ENCODE measurements at places on chromosomes 11 and 22. TPM values are rescaled to one million over a fixed set of nuclear protein-coding genes. Genes with fewer than 3 reads are reported as not detected.

KCNQ1OT1 gene
- total RNA-seq, result 1.5 TPM

OR6Q1 gene
- total RNA-seq, result not detected

FOLH1 gene
- not detected for total RNA-seq

APOBEC3G gene
- total RNA-seq, result 9.3 TPM

SLC16A8 gene
- not detected for total RNA-seq

OR2AG2 gene
- total RNA-seq, result 0.43 TPM

TMPRSS6 gene
- not detected for total RNA-seq

NCR3LG1 gene
- 0.21 TPM for total RNA-seq

DNA sequence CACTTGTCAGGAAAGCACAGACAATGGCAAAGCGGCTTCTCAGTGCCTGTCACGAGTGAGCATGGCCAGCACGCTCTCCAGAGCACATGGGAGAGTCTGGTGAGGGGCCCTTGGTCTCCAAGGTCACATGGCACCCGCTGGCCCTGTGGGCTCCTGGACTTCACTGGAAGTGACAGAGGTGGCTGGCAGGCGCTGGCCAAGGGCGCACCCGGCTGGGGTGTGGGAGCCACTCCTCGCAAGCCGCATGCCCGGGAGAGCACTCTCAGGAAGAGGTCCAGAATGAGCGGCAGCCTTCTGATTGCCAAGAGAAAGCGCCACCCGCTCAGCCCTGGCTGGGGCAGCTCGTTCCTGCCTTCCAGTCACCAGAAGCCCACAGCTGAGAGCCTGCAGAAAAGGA is 17.1 kb upstream of the MOB2 start:
- H3K4me1 ChIP-seq, result peaks cover 74% of the 10 kb centered on the region
- H3K36me3 ChIP-seq, result peaks cover 13% of the 10 kb centered on the region
- H3K27ac ChIP-seq, result peak overlapping the region; percentile 68
- no peak for DNase-seq

GRCh38 chr22:30609260-30610185 is 2.5 kb downstream of the TCN2 start:
- peaks cover 19% of the 10 kb centered on the region for H3K36me3 ChIP-seq
- no peaks in the 10 kb centered on the region for H3K27me3 ChIP-seq
- H3K4me3 ChIP-seq, result no peak overlapping the region
- peak; percentile 37 for DNase-seq

- no peaks in the 10 kb centered on the region for H3K36me3 ChIP-seq
- H3K27ac ChIP-seq, result no peak overlapping the region
- H3K4me3 ChIP-seq, result no peak overlapping the region
These were observed 36.1 kb upstream of the HTATIP2 start for GRCh38 chr11:20327377-20327935.

DNA sequence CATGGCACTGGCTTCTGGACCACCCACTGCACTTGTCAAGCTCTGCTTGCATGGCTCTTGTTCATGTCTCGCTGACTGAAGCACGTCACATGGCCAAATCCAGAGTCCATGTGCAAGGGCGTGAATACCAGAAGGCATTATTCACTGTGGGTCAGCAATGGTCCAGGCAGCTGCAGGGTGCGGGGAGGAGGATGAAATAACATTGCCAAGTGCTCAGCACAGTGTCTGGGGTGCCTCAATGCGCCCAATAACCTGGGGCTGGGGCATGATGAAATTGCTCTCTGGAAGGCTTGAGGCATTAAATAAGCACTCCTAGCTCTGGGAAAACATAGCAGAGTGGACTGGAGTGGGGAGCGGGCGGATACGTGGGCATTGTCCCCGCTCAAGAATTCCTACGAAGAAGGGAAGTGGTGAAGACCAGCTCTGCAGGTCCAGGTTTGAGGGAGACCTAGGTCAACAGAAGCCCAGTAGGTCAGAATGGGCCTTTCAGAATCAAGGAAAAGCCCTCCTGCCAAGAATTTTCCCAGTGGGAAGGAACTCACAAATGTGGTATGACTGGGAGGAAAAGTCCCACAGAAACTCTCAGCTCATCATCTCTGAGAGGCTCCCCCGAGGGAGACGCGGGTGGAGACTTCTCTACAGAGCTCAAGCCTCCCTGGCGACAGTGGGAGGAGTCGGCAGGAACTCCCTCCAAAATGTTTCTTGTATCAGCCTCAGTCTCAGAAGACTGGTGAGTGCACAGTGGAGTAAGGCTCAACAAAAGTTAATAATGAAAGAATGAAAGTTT is 15.3 kb upstream of the ACCSL start:
- no peaks in the 10 kb centered on the region for H3K36me3 ChIP-seq
- peak; percentile 83 for DNase-seq
- H3K4me1 ChIP-seq, result peaks cover 33% of the 10 kb centered on the region
- H3K27me3 ChIP-seq, result no peaks in the 10 kb centered on the region
- peak overlapping the region; percentile 5 for H3K4me3 ChIP-seq
- peak overlapping the region; percentile 92 for H3K27ac ChIP-seq

- peak; percentile 81 for DNase-seq
- peak overlapping the region; percentile 87 for H3K27ac ChIP-seq
- peaks cover 3% of the 10 kb centered on the region for H3K4me1 ChIP-seq
- no peaks in the 10 kb centered on the region for H3K27me3 ChIP-seq
- no peak overlapping the region for H3K4me3 ChIP-seq
These were observed 48.3 kb downstream of the LARGE1 start for GRCh38 chr22:33871935-33872334.

GRCh38 chr11:86548271-86548917 is 124.0 kb downstream of the ME3 start:
- H3K4me1 ChIP-seq, result peaks cover 5% of the 10 kb centered on the region
- no peaks in the 10 kb centered on the region for H3K36me3 ChIP-seq
- DNase-seq, result no peak
- peak overlapping the region; percentile 63 for H3K27ac ChIP-seq

DNA sequence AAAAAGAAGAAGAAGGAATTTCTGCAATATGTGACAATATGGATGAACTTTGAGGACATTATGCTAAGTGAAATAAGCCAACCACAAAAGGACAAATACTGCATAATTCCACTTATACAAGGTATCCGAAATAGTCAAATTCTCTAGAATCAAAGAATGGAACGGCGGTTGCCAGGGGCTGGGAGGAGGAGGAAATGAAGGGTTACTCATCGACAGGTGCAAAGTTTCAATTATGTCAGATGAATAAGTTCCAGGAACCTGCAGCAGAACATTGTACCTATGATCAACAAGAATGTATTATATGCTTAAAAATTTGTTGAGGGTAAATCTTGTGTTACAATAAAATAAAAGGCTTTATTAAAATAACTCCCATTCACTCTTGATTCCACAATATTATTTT is 49.0 kb downstream of the SC5D start:
- H3K27ac ChIP-seq, result no peak overlapping the region
- no peak overlapping the region for H3K4me3 ChIP-seq
- no peak for DNase-seq

GRCh38 chr11:130638033-130638432 is 189.6 kb downstream of the ADAMTS15 start:
- no peak overlapping the region for H3K4me3 ChIP-seq
- H3K4me1 ChIP-seq, result no peaks in the 10 kb centered on the region
- no peaks in the 10 kb centered on the region for H3K36me3 ChIP-seq
- H3K27ac ChIP-seq, result no peak overlapping the region

DNA sequence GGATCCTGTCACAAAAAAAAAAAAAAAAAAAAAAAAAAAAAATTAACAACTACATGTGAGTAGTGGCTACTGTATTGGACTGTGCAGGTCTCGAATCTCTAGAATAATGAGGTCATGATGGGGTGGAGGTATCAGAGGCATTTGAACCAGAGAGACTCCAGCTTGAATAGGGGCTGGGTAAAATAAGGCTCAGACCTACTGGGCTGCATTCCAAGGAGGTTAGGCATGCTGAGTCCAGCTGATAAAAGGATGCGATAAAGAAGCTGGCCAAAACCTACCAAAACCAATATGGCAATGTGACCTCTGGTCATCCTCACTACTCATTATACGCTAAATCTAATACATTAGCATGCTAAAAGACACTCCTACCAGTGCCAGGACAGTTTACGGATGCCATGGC is 5.9 kb upstream of the PACSIN3 start:
- no peaks in the 10 kb centered on the region for H3K27me3 ChIP-seq
- H3K27ac ChIP-seq, result no peak overlapping the region
- H3K36me3 ChIP-seq, result no peaks in the 10 kb centered on the region
- H3K4me3 ChIP-seq, result no peak overlapping the region

- H3K36me3 ChIP-seq, result no peaks in the 10 kb centered on the region
- no peak overlapping the region for H3K27ac ChIP-seq
- H3K4me3 ChIP-seq, result no peak overlapping the region
- H3K4me1 ChIP-seq, result no peaks in the 10 kb centered on the region
These were observed 10.6 kb downstream of the FOLR1 start for GRCh38 chr11:72202571-72202970.

DNA sequence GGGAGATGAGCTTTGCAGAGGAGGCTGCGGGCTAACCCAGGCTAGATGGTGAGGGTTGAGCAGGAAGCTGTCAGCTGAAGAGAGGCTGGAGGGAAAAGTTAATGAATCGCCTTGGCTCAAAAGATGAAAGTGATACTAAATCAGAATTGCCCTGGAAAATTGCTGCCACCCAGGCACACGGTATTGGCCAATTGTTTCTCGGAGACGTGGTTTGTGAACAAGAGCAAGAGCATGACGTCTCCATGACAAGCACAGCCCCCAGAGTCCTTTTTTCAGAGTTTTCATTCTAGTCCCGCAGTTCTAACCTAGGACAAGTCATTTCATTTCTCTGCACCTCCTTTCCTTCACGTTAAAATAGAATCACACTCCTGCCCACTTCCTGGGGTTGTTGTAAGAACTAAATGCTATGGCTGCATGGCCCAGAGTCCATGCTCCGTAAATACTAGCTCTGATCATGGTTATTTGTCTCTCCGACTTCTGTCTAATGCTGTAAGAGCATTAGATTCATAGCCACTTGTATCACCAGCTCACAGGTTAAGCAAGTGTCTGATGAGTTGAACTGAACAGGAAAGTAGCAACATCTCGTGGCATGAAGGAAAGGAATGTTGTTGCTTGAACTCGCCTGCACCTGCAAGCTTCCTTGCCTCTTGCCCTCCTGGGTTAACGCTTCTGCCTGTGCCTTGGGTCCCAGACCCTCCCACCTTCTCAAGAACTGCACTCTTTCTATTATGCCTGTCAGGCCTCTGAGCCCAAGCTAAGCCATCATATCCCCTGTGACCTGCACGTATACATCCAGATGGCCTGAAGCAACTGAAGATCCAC is 33.8 kb upstream of the NUP50 start:
- no peak overlapping the region for H3K27ac ChIP-seq
- H3K27me3 ChIP-seq, result no peaks in the 10 kb centered on the region
- peaks cover 23% of the 10 kb centered on the region for H3K36me3 ChIP-seq
- H3K4me3 ChIP-seq, result no peak overlapping the region
- DNase-seq, result no peak

GRCh38 chr11:123303924-123304323 is 108.9 kb upstream of the CLMP start:
- no peaks in the 10 kb centered on the region for H3K36me3 ChIP-seq
- H3K27me3 ChIP-seq, result no peaks in the 10 kb centered on the region
- no peaks in the 10 kb centered on the region for H3K4me1 ChIP-seq

- no peaks in the 10 kb centered on the region for H3K36me3 ChIP-seq
- no peaks in the 10 kb centered on the region for H3K4me1 ChIP-seq
- no peaks in the 10 kb centered on the region for H3K27me3 ChIP-seq
These were observed 27.4 kb upstream of the SYT8 start for GRCh38 chr11:1807264-1807995.

- no peak for DNase-seq
- H3K4me1 ChIP-seq, result no peaks in the 10 kb centered on the region
- H3K27me3 ChIP-seq, result no peaks in the 10 kb centered on the region
- H3K36me3 ChIP-seq, result no peaks in the 10 kb centered on the region
These were observed 39.4 kb downstream of the SHANK2 start for GRCh38 chr11:71212871-71213559.

DNA sequence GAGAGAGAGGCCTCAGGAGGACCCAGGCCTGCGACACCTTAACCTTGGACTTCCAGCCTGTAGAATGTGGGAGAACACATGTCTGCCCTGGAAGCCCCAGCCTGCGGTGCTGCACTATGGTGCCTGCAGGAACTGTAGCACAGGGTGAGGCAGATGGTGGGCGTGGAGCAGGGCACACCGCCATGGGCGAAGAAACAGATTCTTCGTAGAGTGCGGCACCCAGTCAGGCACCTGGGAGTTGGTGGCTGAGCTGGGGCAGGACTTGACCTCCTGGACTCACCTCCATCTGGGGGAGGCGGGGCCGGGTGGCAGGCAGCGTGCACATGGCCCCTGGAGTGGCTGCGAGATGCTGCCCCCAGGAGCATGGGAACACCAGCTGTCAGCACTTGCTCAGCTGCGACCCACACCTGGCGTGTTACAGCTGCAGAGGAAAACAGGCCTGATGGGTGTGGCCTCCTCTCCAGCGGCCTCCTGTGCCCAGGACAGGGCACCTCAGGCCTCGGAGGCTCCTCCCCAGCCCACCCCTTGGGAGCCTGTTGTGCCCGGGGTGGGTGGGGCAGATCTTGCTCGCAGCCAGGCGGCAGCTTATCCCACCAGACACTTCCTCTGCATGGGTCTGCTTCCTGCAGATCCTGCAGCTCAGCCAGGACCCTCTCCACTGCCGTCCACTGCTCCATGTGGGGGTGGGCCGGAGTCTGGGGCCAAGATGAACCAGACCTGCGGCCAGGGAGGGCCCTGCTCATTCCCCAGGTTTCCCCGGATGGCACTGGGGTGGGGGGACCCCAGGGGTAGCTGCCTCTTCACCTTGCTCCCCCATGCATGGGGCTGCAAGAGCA is 80.4 kb downstream of the MYEOV start:
- H3K4me3 ChIP-seq, result no peak overlapping the region
- H3K36me3 ChIP-seq, result no peaks in the 10 kb centered on the region
- peak; percentile 55 for DNase-seq
- no peak overlapping the region for H3K27ac ChIP-seq

DNA sequence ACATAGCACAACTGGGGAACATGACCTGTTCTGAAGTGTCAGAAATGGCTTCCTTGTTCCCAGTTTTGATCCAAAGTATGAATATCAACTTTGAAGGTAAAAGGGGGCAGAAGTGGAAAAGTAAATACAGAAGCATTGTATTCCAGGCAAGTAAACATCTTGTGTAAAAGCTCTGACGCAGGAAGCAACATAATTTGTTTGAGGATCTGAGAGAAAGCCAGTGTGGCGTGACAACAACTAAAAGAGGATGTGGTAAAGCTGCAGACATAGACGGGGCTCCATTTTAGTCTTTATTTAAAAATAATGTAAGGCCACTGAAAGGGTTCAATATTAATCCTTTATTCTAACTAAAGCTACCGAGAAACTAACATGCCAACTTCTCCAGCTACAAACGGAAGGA is 310.2 kb downstream of the DLG2 start:
- no peaks in the 10 kb centered on the region for H3K36me3 ChIP-seq
- no peaks in the 10 kb centered on the region for H3K27me3 ChIP-seq
- H3K4me3 ChIP-seq, result no peak overlapping the region
- DNase-seq, result no peak
- no peak overlapping the region for H3K27ac ChIP-seq
- H3K4me1 ChIP-seq, result no peaks in the 10 kb centered on the region

Measured in ascending aorta (tissue), 2 donors.